ENCODE measurements at places on chromosomes 2 and 18.

- DNase-seq: no peak
Measured at GRCh38 chr18:49214706-49215105, 245.7 kb downstream of the DYM start.

DNA sequence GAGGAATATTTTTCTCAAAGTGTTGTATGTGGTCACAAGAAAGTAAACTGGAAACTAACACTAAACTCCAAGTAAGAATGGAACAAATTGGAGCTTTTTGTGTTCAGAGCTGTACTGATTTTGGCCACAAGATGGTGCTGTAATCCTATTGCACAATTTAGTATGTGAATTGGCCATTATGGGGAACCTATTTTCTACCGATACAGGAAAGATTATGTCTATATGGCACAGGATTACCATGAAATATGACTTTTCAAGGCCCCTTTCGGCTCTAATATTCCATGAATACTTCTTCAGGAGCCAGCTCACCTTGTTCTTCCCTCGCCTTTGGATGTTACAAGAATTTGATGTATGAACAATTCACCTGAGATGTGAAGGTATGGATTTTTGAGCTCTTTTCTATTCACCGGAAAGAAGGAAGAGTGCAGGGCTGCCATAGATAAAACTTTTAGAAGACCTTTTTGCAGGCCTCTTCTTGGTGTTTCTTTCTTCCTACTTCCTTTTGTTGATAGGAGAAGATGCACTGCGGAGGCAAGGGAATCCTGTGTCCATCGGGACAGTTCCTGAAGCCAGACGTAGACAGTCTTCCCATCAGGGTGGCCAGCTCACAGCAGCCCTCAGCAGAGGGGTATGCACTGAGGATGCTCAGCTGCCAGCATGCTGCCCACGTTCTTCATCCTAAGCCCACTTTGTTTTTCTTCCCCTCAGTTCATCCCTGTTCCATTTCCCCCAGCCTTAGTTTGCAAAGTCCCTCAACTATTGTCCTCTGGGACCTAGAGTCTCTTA is 13.3 kb downstream of the MRPL44 start:
- DNase-seq: peak; percentile 83

DNA sequence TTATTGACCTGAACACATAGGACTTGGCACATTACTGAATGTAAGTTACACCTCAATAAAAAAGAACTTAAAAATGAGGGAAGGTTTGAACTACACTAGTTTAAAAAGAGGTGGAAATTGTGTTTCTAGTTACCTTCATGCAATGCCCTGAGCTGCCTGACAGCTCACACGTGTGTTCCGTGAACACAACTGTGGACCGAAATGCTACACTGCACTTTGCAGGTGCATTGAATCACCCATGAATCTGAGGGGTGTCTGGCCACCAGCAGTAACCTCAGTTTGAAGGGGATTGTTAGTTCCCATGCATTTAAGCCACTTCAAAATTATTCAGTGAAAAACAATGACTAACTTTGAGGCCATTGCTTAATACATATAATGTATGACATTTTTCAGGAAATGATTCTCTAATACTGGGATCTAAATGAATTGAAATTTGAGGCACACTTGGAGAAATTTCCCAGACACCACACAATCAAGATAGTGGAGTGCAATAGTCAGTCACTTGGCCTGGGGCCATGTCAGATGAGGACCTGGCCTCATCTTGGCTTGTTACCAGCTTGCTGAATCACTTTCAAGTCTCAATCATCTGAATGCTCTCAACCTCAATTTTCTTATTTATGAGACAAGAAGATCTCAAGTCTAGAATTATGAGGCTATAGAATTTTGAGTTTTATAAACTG is 59.3 kb downstream of the MYL12B start:
- DNase-seq: peak; percentile 22

- no peak for DNase-seq
Measured at GRCh38 chr2:25497229-25497917, 155.6 kb upstream of the DNMT3A start.

- DNase-seq: no peak
Measured at GRCh38 chr2:84459944-84460429, 907 bp upstream of the SUCLG1 start.

- peak; percentile 33 for DNase-seq
Measured at GRCh38 chr2:86298411-86299390, 38.7 kb downstream of the REEP1 start.

DNA sequence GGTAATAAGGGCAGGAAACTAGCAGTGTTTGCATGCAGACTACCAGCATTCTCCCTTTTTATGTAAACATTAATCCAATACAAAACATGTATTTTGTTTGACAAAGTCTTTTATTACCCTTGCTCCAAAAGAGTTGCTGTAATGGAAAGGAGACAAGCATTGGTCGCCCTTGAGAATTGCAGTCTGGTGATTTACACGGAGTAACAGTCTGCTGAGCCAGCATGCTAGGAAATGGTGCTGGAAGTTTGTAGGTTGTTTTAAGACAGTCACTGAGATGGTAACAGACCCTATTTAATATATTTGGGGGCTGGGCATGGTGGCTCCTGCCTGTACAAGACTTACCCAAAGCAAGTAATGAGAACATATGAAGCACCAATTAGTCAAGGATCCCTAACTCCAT is 2.8 kb upstream of the PRKCE start:
- DNase-seq: no peak

DNA sequence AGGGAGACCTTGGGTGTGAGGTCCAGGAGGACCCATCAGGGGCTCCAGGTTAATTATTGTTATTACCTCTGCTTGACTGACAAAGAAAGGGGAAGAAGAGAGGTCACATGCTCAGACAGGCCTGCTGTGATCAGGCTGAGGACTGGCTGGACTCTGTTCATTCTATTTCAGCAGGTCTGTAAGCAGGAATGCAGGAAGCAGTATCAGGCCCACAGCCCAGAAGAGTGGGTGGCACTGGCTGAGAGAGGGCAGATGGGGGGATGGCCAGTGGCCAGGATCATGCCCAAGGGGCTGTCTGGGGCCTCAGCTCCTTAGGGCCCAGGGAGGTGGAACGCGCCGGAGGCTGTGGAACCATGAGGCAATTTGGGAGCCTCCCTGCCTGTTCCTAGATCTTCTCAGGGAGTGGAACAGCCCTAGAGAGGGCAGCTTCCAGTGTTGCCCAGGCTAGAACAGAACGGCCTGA is 43.7 kb upstream of the ZBTB7C start:
- DNase-seq: no peak

DNA sequence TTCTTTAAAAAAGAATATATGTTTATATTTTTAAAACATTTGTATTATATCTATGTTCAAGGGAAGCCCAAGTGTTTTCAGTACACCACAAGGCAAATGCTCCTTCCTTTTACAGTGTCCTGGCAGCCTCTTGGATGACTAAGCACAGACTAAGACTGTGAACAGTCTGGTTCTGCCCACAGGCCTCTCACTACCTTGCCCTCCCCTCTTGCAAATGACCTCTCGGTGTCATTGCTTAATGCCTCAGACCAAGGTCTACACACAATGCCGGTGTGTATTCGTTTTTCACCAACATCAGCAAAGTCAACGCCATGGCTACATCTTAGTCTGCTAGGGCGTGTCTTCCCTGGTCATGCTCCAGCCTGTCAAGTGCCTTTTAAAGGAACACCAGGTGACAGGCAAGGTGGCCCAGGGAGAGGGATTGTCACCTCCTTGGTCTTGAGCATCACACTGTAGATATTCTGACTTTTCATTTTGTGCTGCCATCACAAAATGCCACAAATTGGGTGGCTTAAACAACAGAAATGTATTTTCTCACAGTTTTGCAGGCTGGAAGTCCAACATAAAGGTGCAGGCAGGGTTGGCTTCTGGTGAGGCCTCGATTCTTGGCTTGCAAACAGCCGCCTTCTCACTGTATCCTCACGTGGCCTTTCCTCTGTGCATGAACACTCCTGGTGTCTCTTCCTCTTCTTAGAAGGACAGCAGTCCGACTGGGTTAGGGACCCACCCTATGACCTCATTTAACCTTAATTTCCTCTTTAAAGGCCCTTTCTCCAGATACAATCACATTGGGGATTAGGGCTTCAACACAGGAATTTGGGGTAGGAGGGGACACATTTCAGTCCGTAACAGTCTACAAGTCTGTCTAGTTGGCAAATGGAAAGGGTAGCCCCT is 266.5 kb downstream of the KLHL29 start:
- DNase-seq: no peak

GRCh38 chr2:101717071-101717845 is 19.8 kb downstream of the MAP4K4 start:
- no peak for DNase-seq

DNA sequence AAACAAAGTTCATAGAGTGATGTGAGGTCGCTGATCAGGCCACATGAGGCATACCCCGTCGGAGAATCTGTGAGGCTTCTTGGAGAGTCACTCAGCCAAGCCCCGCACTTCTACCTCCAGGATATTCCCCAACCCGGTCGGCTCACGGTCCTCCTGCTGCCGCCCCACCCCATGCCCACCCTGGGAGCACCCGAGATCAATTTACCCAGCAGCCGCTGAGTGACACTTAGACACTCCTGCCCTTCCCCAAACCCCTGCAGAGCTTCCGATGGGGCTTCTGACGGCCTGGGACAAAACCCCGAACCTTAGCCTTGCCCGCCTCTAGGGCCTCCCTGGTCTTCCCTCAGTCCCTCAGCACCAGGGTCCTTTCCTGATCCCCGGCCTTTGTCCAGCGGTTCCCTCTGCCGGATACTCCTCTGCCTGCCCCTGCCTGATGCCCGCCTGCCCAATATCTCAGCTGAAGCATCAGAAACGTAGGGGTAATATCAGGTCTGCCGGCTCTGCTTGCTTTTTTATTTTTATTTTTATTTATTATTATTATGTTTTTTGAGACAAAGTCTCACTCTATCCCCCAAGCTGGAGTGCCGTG is 18.9 kb upstream of the OTOS start:
- no peak for DNase-seq

- no peak for DNase-seq
Measured at GRCh38 chr2:208134928-208135586, 5.4 kb upstream of the CRYGC start.

DNA sequence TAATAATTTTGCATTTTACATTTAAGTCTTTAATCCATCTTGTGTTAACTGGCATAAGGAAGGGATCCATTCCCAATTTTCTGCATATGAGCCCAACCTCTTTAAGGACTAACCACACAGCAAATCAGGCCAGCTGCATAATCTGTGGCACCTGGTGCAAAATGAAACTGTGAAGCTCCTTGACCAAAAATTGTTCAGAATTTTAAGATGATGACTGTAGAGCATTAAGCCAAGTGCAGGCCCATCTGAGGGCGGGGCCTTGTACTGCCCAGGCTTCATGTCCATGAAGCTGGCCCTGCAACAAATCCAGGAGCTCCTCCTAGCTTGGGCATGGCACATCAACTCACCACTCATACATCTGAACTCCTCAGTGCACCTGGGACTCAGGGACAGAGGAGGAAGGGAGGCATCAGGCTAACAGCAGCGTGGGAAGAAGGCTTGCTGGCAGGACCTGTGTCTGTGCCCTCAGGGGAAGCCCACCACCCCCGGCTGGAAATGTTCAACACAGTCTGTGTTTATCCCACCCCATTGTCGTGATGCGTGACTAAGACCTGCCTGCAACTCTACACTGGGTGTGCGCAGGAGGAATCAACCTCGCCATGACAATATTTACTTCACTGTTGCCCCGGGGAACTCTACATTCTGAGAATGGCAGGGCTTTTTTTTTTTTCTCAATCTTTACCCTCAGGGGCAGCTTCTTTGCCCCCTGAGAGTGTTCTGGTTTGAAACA is 128.9 kb upstream of the SIX2 start:
- peak; percentile 35 for DNase-seq

DNA sequence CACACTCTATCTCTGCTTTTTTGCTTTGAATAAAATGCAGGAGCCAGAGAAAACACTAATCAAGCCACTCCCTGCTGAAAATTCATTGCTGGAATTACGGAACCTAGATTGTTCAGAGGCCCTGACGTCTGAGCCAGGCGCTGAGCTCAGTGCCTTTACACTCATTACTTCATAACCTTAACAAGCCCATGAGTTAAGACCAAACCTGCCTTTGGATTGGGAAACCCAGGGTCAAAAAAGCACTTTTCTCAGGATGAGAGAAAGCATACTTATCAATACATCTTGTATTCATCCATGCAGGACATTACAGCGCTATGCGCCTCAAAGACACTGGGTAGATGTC is 762 bp downstream of the INO80C start:
- no peak for DNase-seq

GRCh38 chr2:170548304-170548703 is 166.8 kb upstream of the SP5 start:
- no peak for DNase-seq

DNA sequence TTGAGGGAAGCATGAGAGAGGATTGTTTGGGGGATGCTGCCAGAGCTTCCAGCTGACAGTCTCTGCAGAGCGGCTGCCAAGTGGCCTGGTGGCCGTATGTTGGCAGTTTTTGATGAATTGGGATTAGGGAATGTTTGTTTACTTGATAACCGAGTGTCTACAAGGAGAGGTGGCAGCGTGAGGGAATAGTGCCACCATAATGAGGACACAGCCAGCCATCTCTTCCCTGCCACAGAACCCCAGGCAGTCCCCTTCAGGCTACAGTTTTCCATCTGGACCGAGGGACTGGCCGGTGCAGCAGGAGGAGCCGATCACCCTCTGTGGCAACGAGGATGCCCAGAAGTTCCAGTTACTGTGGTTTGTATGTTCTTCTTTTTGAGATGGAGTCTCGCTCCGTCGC is 55.2 kb downstream of the TRAPPC12 start:
- no peak for DNase-seq

GRCh38 chr2:139495851-139496250 is 715.7 kb upstream of the NXPH2 start:
- DNase-seq: no peak

GRCh38 chr2:127735537-127736399 is 34.5 kb downstream of the SFT2D3 start:
- DNase-seq: no peak

GRCh38 chr2:238771218-238771617 is 76.7 kb upstream of the TWIST2 start:
- peak; percentile 42 for DNase-seq

GRCh38 chr18:9671214-9671613 is 36.9 kb upstream of the RAB31 start:
- no peak for DNase-seq

DNA sequence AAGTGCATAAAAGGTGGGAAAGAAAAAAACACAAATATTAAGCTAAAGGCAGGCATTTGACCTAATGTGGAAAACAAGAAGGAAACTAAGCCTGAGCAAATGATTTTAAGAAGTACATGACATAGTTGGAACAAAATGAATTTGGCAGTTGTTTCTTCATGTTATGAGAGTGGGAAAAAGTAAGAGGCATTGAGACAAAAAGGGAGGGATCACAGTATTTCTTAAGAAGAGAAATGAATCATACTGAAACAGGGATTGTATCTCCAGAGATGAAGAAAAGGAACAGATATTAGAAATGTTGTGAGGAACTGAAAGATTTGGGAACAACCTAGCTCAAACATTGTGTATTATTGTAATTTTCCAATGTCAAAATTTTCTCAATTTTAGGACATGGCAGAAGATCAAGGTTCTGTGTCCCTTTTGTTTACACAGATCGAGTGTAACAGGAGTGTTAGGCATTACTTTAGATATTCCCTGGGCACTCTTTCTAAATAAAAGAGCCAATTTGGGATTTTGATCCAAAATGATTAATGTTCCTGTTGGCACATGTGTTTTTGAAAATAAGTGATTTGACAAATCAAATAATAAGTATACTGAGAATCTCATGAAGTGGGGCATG is 98.6 kb downstream of the CALCRL start:
- DNase-seq: peak; percentile 64

- no peak for DNase-seq
Measured at GRCh38 chr2:20288642-20289340, 61.9 kb downstream of the PUM2 start.

GRCh38 chr18:1680108-1680507 is 775.4 kb downstream of the ADCYAP1 start:
- DNase-seq: no peak

GRCh38 chr2:224363281-224363680 is 38.6 kb downstream of the FAM124B start:
- no peak for DNase-seq

GRCh38 chr2:233346930-233347329 is 7.4 kb upstream of the DGKD start:
- DNase-seq: no peak
